ENCODE measurements at places on chromosomes 4 and X.

GRCh38 chr4:106210021-106210420, 106.0 kb downstream of the TBCK start:
- no peak for DNase-seq

GRCh38 chr4:175412161-175412560, 399.9 kb downstream of the GPM6A start:
- no peak for DNase-seq

- no peak for DNase-seq
Observed at GRCh38 chr4:166924424-166924823, 309.9 kb downstream of the SPOCK3 start.

DNA sequence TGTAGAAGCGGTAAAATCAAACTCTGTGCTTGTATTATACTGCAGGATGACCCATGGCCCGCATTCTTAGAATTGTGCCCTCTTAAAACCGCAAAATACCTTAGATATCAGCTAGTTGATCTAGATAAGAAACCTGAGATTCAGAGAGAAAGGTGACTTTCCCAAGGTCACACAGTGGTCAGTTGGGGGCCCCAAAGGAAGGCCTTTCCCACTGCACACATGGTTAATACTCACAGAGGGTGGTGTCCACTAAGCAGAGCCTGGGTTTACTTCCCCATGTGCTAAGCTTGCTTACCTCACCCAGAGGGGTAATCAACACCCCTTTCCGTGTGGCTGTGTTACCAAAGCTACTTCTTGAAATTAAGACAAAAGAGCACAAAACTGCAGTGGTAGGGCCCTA, 66.3 kb downstream of the RBM47 start:
- DNase-seq: no peak

DNA sequence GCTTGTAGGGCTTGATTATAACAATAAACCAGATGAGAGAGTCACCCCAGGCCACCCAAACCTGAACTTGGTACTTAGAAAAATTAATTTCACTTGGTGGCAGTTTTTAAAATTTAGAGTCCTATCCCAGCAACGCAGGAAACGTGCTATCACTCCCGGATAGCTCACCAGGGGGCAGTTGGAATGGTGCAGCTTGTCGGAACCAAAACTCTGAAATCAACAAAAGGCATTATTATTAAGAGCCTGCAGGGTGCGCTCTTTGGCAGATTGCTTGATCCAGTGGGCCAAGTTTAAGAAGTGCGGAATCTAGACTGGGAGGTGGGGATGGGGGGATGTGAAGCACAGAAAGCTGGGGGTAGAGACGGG, 2.4 kb downstream of the FRAS1 start:
- no peak for DNase-seq

DNA sequence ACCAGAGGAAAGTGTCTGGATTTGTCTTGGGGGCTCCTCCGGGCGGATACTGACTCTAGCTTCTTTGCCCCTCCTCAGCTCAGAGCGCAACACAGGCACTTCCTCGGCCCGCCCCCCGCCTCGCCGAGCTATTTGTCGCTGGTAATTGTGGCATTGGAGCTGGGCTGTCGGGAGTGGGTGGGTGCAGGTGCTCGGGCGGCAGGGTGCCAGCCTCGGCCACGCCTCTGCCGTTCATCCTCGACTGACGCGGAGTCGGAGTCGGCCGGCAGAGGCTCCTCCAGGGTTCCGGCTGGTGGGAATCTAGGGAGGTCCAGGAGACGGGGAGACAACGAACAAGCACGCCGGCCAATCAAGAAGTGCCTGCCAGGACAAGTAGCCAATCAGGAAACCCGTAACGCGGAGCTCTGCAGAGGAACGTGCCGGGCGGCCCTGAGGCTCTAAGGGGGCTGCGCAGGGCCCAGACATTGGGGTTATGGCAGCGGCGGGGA, 3.9 kb upstream of the SYN1 start:
- no peak for DNase-seq

GRCh38 chrX:15391850-15392249, 7.6 kb upstream of the VEGFD start:
- DNase-seq: no peak

DNA sequence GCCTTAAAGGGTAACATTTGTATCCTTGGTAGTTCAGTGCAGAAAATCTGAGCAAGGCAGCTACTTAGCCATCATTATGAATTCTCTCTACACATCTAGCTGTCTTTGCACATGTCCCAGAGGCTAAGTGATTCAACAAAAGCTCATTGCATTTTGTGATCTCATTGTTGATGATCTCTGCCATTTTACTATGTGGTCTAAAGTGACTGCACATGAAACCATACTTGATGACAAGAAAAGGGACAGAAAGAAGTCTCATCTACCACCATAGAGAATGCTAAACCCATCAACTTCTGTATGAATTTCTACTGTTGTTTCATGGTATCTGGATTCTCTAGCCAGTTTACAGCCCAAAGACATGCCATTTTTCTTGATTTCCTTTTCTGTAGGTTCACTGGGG, 5.9 kb upstream of the PGK1 start:
- no peak for DNase-seq

- DNase-seq: no peak
Observed at GRCh38 chrX:109600237-109600651, 24.7 kb downstream of the KCNE5 start.

DNA sequence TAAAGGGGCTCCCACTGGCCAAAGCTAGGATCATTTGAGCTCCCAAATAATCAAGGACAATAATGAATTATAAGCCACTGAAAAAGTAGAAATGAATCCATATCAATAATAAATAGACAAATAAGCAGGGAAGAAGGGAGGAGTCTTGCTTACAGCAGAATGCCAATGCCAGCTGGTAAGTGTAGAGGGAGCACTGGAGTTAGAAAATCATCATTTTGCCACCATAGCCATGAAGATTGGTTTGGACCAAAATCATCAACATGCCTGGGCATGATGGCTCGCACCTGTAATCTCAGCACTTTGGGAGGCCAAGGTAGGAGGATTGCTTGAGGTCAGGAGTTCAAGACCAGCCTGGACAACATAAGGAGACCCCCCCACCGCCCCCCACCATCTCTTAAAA, 20.4 kb upstream of the SH3KBP1 start:
- DNase-seq: no peak

GRCh38 chr4:109879081-109879480, 31.2 kb downstream of the LRIT3 start:
- no peak for DNase-seq

DNA sequence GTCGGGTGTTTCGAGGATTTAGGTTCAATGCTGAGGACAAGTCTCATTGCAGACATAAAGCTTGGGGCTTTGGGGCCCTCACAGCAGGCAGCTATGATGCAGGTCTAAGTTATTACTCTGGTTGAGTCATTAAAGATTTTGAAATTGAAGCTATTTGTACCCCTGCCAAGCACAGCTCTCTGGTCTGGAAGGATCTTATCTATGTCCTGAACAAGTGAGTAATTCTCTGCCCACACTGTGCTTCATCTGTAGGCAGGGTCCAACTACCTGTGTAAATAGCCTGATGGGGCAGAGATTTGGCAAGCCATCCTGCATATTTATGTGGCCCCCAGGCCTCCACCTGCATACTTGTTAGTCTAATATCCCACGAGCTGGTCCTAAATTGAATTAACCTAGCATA, 41.4 kb upstream of the MAGEA4 start:
- DNase-seq: no peak

DNA sequence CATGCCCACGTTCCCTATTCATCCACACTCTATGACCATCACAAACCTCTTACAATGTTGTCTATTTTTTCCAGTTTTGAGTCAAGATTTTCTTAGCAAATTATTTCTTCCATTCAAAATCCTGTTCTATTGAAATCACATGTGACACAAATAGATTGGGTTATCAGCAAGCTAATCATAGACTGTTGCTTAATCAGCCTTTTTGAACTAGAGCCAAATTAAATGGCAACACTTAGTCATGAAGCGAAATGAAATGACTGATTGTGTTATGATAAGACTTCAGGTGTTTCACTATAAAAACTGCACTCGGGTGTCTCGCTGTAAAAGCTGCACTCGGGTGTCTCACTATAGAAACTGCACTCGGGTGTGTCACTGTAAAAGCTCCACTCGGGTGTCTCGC, 890.0 kb upstream of the FRG1 start:
- DNase-seq: no peak

GRCh38 chrX:120308959-120309872, 2.0 kb downstream of the TMEM255A start:
- DNase-seq: peak; percentile 25

DNA sequence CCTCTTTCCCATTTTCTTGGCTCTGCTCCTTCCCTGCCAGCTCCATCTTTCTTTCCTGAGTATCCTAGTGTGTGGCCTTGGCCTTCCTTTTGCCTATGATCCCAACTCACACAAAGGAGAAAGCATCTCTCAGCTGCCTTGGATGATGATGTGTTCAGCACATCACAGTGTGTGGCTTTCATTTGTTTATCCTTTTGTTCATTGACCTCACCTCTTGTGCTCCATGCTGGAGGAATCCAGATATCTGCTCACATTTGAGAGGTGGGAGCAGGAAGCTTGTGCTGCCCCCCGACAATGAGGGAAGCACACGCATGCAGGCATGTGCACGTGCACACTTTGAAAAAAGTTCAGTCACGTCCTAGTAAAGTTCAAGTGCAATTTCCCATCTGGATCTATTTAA, 131.0 kb downstream of the SMIM20 start:
- DNase-seq: no peak

DNA sequence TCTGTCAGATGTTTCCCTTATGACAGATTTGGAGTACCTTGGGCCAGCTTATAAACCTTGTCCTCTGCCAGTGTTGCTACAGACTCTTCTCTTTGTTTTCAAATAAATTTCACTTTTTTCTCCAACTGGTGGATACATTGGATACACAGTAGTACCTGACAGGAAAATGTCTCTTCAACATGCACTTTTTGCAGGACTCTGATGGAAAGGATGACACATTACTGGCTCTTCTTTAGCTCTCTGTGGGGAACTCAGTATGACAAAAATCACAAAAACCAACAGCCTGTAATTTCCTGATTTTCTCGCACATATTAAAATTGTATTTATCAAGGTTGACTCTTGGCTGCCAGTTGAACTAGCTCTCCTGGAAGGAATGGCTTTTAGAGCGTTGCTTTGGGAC, 61.3 kb upstream of the GIMD1 start:
- no peak for DNase-seq

DNA sequence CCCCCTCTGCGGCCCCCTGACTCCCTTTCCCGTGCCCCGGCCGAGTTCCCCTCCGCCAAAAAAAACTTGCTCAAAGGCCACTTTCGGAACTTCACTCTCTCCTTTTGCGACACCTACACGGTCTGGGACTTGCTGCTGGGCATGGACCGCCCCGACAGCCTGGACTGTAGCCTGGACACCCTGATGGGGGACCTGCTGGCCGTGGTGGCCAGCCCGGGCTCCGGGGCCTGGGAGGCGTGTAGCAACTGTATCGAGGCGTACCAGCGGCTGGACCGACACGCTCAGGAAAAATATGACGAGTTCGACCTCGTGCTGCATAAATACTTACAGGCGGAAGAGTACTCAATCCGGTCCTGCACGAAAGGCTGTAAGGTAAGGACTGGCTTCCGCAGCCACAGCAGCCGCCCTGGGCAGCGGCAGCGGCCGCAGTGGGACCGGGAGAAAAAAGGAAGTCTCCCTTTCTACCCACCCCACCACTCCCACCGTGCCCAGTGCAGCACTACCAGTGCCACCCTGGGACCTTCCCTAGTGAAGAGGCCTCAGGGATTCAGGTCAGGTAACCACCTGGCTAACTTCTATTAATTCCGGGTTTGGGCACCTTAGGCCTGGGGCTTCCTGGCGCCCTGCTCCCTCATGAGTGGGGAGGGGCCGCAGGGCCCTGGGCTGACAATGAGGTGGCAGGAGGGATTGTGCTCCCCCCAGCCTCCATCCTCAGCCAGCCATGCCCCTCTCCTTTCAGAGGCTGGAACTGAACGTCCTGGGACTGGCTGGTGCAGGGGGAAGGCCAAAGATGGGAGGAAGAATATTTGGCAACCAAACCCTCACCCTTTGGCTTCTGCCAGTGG, 1.9 kb downstream of the NALF2 start:
- no peak for DNase-seq

DNA sequence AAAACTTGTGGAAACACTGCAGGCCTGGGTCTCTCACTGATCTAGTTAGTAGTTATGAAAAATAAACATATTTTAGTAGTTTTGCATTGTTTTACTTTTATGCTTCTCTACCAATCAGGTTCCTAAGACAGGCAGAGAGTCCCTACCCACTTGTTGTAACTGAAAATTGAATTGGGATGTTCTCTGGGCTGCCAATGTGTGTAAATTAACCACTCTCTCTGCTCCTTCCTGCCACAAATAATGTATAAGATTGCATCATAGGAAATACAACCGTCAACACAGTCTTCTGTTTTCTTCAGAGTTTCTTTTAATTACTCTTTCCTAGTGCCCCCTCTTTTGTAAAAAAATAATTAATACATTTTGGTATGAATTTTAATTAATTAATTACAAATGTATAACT, 677.3 kb downstream of the FSTL5 start:
- no peak for DNase-seq

GRCh38 chr4:42397635-42398170, 415 bp downstream of the SHISA3 start:
- no peak for DNase-seq

GRCh38 chrX:107298276-107298675, 91.9 kb downstream of the DNAAF6 start:
- no peak for DNase-seq

GRCh38 chr4:181138116-181138515, 1105.1 kb upstream of the TENM3 start:
- no peak for DNase-seq

- DNase-seq: no peak
Observed at GRCh38 chr4:108991551-108992328, 228.9 kb upstream of the ETNPPL start.

- DNase-seq: no peak
Observed at GRCh38 chr4:83151651-83152050, 37.1 kb upstream of the PLAC8 start.

- no peak for DNase-seq
Observed at GRCh38 chr4:54254915-54255246, 25.8 kb downstream of the PDGFRA start.

DNA sequence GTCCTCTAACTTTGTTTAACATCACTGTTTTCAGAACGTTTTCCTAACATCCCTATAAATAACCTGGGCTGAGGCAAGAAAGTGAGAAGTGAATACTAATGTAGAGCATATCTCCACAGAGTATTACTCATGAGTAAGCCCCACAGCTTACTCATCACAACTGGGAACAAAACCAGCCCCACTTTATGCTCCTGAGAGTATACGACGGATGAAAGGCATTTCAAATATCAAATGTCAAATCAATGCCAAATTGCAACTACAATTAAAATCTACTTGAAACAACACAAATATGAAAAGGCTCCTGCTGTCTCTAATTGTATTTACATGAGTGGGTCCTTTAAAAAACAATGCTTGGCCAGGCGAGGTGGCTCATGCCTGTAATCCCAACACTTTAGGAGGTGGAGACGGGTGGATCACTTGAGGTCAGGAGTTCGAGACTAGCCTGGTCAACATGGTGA, 41.2 kb downstream of the SH3RF1 start:
- DNase-seq: no peak

DNA sequence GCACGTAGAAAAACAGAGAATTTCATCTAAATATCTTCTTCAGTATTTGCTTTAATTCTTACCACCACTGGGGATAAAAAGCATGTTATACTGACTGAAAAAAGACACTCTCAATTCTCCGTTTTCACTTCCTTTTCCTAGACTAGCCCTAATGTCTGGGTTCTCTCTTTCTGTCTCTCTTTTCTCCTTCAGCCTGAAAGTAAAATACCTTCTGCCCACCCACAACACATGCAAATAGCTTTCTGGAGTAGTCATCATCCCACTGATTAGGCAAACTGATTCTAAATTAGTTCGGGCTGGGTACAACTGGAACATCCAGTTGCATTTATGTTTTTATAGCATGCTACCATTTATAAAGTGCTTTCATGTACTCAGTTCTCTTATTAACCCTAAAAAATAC, 142.4 kb upstream of the ANKRD50 start:
- DNase-seq: no peak

Measured in stimulated activated CD8-positive, alpha-beta memory T cell treated with anti-CD3 and anti-CD28 coated beads, Interleukin-4, amount 100 ng/mL, for 1 hour (primary cell).